ENCODE measurements at places on chromosomes 4 and X.

GRCh38 chr4:141124224-141124623 lies 9.0 kb downstream of the RNF150 start:
- no peak for DNase-seq

GRCh38 chr4:145488310-145488709 lies 6.7 kb downstream of the SMAD1 start:
- no peak for DNase-seq

GRCh38 chr4:173703021-173703420 lies 173.0 kb upstream of the HAND2 start:
- no peak for DNase-seq

DNA sequence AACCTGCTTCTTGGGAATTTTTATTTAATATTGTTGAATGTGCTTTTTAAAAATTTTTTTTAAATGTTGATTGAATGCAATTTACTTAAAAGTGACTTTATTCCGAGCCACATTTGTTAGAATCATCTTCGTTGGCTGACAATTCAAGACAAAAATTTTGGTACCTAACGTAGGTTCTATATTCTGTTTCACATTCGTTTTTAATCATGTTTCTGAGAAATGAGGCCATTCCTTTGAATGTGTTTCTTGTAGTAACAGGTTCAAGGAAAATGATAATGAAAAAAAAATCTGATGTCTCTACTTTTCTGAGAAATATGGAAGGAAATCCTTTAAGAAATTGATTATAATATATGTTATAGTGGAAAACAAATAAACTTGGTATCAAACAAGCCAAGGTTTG lies 92.3 kb upstream of the DCLK2 start:
- no peak for DNase-seq

All from NCI-H1105 (cell line).